ENCODE measurements at places on chromosomes 3 and 15.

- DNase-seq: no peak
Observed at GRCh38 chr3:161969867-161970266, 473.3 kb downstream of the OTOL1 start.

DNA sequence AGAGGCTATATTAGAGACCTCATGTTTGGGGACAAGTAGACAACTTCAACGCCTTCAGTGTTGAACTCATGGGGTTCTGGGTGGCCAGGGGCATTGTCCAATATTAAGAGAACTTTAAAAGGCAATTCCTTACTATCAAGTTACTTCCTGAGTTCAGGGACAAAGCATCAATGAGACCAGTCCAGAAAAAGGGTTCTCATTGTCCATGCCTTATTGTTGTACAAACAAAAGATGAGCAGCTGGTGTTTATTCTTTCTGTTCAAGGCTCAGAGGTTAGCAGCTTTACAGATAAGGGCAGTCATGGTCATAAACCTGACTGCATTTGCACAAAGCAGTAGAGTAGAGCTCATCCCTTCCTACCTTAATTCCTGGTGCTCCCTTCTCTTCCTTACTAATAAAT lies 18.5 kb upstream of the PDHB start:
- DNase-seq: no peak

- no peak for DNase-seq
Observed at GRCh38 chr3:79032686-79033318, 735.0 kb downstream of the ROBO1 start.

GRCh38 chr3:159158801-159159200 lies 356.9 kb downstream of the MFSD1 start:
- DNase-seq: no peak

DNA sequence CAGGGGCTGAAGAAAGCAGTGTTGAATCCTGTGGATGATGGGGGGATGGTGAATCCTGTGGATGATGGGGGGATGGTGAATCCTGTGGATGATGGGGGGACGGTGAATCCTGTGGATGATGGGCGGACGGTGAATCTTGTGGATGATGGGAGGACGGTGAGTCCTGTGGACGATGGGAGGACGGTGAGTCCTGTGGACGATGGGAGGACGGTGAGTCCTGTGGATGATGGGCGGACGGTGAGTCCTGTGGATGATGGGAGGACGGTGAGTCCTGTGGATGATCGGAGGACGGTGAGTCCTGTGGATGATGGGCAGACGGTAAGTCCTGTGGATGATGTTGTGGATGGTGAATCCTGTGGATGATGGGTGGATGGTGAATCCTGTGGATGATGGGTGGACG lies 170.7 kb downstream of the SV2B start:
- no peak for DNase-seq

DNA sequence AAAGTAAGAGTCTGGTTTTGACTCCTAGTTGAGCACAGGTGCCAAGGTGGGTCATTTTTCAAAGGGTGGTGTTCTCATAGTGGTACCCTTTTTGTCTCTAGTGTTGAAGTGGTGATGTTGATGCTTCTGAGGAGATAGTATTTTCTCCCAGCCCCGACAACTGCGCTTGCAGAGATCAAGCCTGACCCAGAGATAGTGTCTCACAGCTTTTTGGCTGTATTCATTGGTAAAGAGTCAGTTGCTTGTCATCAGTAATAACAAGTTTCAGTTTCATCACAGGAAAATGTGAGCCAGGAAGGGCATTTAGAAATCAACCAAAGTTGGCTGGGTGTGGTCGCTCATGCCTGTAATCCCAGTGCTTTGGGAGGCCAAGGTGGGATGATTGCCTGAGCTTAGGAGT lies 139.3 kb downstream of the NFKBIZ start:
- no peak for DNase-seq

DNA sequence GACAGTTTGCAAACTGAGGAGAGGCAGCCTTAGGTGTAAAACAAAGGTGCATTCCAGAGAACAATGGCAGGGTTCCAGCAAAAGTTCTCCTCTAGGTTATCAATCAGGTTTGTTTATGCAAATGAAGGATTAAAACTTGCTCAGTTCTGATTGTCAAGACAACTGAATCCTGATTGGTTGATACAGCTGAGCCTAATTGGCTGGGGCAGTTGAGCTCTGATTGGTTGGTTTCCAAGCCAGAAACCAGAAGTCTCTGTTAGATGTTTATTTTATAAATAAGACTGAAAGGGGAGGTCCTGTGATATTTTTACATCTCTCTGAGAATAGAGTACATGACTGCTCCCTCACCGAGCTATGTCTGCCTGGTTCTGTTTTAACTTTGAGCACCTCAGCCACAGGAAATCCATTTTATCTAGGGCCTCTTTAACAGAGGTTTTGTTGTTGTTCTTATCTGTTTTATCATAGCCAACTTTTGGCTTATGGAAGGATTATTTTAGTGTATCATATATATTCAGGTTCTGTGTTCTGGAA lies 37.8 kb downstream of the PPM1L start:
- no peak for DNase-seq
